ENCODE measurements at places on chromosomes 4 and X.

DNA sequence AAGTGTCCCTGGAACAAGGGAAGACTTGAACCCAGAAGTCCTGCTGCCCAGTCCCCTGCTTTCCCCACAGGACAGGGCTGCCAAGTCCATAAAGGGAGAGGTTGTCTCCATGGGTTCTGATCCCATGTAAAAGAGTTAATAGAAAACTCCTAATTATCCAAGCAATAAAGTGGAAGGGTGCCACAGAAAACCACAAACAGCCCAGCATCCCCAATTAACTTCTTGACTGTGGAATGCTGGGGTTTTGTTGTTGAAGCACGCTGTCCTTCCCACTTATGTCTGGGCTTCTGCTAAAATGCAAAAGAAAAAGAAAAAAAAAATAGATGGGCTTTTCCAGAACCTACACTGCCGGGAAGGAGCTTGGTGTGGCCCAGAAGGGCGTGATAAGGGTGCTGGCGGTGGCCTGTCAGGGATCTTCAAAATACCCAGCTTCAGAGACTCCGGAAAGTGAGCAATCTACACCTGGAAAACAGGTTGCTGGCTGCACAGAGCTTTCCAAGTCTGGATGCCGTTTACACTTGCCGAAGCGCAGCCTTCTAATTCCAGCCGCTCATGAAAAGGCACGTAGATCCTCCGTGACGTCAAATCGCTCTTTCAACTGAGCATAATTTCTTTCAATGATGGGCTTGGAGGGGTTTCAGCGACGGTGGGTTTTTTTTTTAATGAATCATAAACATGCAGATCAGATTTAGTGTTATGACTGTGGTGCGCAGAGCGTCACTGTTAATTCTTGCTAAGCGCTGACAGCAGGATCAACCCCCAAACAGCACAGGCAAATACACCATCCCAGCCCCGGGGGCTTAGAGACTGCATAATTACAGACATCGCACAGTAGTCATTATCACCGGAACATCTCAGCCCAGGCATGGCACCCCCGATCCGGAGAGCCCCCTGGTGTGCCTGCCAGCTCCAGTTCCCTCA, 197.6 kb downstream of the BCOR start:
- DNase-seq = no peak

DNA sequence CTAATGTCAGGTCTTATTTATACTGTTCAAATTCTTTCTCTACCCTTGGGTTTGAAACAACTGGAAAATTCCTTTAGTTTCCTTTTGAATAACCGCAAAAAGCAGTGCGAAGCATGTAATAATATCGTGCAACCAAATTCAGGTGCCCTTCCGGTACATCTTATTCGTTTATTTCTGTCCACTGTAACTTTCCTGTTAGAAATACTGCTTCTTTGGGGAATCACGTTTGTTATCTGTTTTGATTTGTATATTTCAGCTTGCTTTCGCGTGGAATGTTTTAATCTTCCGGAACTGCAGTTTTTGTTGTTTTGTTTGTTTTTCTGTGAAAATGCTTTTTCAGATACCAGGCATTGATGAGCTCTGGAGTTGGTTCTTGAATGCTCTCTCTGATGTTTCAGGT, 85.7 kb upstream of the HPRT1 start:
- DNase-seq = no peak

GRCh38 chr4:55170462-55170861, 45.1 kb upstream of the KDR start:
- DNase-seq = no peak

DNA sequence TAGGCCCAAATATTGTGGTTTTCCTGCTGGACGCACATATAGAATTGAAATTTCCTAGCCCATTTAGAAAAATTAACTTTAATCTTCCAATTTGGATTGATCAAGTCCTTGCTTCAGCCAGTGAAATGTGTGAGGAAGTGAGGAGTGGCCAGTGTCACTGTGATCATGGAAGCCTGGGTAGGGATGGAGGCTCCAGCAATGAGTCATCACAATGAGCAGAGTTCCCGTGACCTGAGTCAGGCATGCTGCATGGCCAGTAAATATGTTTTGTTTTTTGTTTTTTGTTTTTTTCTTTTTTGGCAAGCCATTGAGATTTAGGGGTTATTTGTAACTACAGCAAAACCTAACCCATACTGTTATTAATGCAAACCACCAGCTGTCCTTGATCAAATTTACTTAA, 52.1 kb downstream of the IDS start:
- no peak for DNase-seq

- no peak for DNase-seq
These were observed 127.9 kb upstream of the PPP3CA start for GRCh38 chr4:101475246-101475645.

DNA sequence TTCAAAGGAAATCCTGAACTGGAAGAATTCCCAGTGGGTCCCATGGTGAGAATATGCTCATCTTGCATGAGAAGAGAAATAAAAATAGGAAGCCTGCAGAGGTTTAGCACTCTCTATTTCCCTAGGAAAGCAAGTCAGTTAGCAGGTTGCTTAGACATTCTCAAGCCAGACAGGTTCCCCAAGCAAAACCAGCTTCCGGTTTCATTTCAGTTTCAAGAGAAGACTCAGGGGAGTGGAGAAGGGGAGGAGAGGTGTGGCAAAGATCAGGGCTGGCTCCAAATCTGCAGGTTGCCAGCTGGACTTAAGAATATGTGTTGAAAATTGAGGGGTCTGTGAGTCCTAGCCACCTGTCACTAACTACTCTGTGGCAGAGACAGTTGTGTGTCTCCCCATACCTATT, 107.5 kb downstream of the CLNK start:
- no peak for DNase-seq

GRCh38 chr4:22442956-22443355, 72.9 kb downstream of the ADGRA3 start:
- DNase-seq = no peak

DNA sequence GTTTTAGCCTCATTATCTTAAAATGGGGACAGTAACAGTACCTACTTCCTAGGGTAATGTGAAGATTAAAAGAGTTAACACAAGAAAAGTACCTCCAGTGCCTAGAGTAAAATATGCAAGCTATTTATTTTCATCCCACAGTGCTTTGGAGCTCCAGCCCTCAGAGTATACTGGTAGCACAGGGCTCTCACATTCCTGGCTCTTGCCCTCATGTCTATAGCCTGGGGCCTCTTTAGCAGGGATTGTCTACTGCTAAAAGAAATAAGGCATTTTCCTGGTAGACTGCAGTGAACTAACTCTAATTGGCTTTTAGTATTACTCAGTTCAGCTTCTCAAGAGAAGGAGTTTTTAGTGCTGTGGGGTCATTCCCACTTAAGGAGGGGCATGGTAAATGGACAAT, 60.8 kb downstream of the RRAGB start:
- DNase-seq = no peak

GRCh38 chrX:14015294-14015693, 14.4 kb downstream of the GEMIN8 start:
- DNase-seq = no peak

DNA sequence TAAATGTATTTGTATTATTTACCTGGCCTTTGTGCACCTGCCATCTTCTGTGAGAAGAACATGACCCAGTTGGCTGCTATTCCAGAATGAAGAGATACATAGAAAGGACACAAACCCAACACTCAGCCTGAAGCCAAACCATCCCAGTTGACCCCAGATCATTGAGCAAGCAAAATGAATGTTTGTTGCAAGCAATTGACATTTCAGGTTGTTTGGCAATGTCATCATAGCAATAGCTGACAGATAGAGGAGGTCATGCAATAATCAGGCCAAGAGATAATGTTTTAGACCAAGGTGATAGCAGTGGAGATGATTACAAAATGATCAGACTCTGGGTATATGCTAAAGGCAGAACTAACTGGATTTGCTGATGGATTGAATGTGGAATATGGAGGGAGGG, 71.2 kb upstream of the TMEM164 start:
- no peak for DNase-seq

DNA sequence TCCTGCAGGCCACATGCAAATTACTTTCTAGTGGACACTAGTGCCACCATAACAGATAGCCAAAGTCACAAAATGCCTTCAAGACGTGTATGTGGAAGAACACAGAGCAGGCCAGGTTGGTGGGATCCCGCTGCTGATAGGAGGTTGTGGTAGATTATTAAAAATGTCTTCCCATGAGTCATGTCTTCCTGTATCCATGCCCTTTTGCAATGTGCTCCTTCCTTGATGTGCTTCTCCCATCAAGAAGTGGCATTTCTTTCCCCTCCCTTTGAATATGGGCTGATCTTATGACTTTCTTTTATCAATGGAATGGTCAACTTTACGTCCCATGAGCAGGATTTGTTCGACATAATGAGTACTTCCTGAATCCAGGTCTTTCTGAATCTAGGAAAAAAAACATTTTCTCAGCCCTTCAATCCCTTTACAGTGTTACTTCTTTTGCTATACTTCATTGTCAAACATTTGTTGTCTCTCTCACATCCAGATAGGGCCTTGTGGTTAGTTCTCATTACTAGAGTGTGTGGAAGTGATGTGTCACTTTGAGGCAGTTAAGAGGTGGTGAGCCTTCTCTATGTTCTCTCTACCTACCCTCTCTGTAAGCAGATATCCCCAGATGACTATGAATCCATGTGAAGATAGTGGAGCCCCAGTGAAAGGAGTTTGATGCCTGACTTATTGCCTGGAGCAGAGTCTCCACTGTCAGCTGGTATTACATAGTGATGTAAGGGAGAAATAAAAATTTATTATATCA, 519.2 kb upstream of the DIPK2B start:
- DNase-seq = no peak

DNA sequence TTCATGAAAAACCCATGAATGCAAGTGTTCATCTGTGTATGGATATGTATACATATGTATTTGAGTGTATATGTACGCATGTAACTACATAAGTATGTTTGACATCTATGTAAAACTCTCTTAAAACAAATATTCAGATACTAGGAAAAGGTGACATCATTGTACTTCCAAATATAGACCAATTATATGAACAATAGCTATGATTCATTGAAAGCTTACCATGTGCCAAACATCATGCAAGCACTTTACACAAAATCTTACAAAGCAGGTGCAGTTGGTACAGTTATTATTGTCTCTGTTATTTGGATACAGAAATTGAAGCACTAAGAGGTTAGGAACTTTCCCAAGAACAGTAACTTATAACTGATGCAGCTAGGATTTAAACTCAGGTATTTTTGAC, 21.4 kb downstream of the MAGEB17 start:
- no peak for DNase-seq

DNA sequence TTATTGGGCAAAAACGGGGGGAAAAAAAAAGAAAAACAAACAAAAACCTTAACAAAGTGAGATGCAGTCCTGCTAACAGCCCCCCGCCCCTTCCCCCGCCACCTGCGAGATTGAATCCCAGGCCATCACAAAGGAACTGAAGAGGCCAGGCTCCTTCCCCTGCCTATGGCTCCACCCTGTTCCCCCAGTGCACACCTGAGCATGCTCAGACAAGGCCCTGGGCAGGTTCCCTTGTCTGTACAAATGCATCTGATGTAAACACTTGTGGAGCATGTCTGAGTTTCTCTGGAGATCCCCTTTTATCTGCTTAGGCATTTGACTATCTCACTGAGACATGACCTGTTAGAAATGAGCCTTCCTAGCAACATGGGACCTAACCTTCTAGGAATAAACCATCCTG, 983.7 kb upstream of the PABPC4L start:
- no peak for DNase-seq

- no peak for DNase-seq
These were observed 1.7 kb upstream of the SPARCL1 start for GRCh38 chr4:87530868-87531267.

GRCh38 chr4:4668355-4669210, 126.7 kb upstream of the STX18 start:
- DNase-seq = no peak

- DNase-seq = no peak
These were observed 264.3 kb upstream of the AGTR2 start for GRCh38 chrX:115906276-115906675.

DNA sequence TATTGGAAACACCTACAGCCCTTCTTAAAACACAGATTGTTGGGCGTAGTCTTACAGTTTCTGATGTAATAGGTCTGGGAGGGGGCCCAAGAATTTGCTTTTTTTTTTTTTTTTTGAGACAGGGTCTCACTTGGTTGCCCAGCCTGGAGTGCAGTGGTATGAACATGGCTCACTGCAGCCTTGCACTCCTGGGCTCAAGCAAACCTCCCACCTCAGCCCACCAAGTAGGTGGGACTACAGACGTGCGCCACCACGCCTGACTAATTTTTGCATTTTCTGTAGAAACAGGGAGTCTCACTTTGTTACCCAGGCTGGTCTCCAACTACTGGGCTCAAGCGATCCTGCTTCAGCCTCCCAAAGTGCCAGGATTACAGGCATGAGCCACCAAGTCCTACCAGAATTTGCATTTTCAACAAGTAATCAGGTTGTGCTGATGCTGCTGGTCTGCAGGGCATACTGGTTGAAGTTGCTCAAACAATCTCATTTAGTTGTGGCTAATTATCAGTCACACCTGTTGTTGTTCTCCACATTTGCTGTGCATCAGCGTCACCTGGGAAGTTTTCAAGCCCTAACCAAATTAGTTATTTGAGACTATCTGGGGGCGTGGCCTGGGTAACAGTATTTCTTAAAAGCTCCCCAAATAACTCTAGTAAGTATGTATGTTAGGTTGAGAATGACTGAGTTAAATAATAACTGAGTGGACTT, 14.0 kb downstream of the TMEM154 start:
- no peak for DNase-seq

DNA sequence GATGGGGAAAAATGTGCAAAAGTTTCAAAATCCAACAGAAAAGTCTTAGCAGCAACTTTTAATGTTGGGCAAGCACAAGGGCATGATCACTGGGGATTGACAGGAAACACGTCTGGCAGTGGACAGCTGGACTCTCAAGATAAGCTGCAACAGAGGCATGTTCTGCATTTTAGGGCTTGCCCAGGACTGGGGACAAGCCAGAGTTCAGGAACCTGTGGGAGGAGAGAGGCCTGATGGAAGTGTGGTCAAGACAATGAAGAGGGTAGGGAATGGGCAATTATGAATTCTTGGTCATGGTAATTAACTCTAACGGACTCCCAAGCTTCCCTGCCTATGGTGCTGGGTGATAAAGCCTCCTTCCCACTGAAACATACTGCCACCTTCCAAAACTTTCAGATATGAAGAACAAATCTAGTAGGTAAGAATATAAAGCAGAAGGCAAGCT, 48.4 kb downstream of the ANXA3 start:
- DNase-seq = no peak

DNA sequence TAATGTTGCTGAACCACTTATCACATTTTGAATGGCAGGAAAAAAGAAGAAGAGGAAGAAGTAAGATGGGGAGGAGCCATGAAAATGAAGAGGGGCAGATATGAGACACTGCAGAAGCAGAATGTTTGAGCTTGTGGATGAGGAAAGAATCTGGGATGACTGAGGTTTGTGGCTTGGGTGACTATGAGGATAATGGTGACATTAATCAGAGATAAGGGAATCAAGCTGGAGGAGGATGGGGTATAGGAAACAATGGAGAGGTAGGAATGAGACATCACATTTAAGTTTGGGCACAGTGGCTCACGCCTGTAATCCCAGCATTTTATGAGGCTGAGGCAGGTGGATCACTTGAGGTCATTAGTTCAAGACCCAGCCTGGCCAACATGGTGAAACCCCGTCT, 19.1 kb upstream of the PHF8 start:
- no peak for DNase-seq

- no peak for DNase-seq
These were observed 137.8 kb downstream of the GUCY2F start for GRCh38 chrX:109344101-109344500.

- no peak for DNase-seq
These were observed 56.6 kb upstream of the SLC6A14 start for GRCh38 chrX:116379854-116380253.

All from stimulated activated CD4-positive, alpha-beta T cell treated with anti-CD3 and anti-CD28 coated beads, Interleukin-12 subunit alpha, Interleukin-12 subunit beta, amount 100 ng/mL, for 24 hours (primary cell).